ENCODE measurements at places on chromosomes 3 and 15.

DNA sequence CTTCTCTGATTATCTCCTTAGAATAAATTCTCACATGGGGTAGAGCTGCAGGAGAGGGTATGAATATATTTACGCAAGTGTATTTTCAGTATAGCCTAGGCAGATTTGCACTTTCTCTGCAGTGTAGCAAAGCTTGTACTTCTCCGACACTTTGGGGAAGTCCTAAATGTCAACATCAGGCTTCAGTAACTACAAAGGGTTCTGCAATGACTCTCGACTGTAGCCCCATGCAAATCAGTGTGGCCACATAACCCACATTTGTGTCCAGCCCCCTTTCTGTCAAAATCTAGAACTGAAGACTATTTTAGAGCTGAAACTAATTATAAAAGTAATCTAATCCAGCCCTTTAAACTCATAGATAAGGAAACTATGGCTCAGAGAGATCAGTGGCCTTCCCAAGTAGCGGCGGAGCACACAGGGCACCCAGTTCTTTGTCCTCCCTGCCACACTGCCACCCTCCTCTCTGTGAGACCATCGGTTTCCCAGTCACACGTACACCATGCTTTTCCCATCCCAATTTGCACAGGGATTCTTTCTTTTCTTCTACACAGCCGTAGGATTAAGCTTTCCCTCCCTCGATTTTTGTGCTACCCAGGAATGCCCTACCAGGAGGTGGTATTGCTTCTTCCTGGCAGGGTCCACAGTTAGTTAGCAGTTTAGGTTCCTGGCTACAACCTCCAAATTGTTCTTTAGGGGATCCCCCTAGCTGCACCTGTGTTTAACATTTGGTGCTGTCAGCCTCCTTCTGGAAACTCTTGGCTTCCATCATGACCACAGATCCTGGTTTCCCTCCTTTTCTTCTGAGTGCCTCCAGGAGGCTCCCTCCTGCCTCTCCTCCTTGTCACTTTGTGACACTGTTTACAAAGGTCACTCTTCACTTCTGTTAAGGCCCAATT is 22.9 kb downstream of the MRAS start:
- DNase-seq, result no peak

- peak; percentile 47 for DNase-seq
Observed at GRCh38 chr15:36590838-36591237, 11.4 kb downstream of the CDIN1 start.

DNA sequence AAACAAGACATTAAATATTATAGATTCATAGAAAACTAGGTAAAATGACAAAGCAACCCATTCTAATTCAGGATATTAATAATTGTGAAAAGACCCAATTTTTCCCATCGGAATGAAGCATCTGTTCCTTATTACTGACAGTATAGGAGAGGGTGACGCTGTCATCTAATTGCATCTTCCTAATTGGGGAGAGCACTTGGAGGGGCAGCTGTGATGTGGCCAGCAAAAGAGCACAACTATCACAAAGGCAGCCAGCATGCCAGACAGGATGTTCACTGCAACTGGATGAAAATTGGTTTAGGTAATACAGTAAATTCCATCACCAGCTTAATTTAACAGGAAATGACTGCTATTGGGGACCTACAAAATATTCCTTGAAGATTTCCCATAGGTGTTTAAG is 21.9 kb upstream of the MINAR1 start:
- no peak for DNase-seq

GRCh38 chr3:73442886-73443285 is 181.9 kb downstream of the PDZRN3 start:
- no peak for DNase-seq

All from AG09309 (cell line).